ENCODE measurements at places on chromosomes 6 and 20.

DNA sequence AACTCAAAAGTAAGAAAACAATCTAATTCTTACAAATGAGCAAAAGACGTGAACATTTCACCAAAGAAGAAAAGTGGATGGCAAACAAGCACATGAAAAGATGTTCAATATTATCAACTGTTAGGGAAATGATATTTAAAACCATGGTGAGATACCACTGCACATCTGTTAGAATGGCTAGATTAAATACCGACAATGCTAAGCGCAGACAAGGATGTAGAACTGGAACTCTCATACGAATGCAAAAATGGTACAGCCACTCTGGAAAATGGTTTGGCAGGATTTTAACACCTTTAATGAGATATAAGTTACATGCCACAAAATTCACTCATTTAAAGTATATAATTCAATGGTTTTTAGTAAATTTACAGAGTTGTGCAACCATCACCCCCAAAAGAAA is 44.6 kb upstream of the NFATC2 start:
- no peak for DNase-seq

GRCh38 chr6:10373642-10374359 is 41.1 kb downstream of the TFAP2A start:
- DNase-seq: peak; percentile 56

DNA sequence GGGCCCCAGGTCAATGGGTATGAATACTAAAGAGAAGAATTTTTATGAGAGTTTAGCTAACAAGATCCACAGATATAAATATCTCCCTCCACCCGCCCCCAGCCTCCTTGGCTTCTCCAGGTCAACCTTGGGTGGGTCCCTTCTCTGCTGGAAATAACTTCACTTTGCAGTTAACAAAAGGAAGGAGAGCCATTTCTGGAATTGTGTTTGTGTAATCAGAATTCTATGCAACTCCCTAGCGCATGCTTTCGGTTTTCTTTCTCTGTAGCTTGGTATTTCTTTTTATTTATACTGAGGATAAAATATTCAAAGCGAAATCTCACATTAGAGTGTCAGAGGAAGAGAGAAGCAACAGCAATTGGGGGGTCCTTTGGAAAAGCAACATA is 27.1 kb downstream of the RIPOR2 start:
- DNase-seq: peak; percentile 50

- DNase-seq: no peak
Observed at GRCh38 chr6:524803-525202, 132.1 kb downstream of the HUS1B start.

- DNase-seq: no peak
Observed at GRCh38 chr6:140360651-140361050, 986.2 kb upstream of the CITED2 start.

DNA sequence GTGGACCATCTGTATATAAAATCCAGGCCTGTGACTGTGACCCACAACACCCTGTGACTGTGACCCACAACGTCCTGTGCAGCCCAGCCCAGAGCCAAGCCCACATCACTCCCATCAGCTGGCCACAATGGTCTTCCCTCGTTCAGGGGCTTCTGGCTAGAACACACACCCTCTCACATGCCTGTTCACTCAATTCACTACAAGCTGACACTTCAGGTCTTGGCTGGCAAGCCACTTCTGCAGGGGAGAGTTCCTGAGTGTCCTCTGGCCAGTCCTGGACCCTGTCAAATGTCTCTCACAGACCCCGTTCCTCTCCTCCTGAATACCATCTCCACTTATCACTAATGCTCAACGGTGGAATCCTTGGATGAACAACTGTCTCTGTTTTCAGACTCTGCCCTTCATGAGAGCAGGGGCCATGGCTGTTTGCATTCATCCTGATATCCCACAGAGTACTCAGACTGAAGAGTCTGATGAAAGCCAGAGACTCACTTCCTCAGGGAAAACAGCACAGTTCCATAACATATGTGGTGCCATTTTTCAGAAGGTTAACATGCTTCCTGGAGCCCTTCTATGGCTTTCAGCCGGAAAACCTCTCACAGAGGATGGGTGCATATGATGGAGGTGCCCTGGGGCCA is 56.0 kb downstream of the MYH7B start:
- DNase-seq: no peak

- DNase-seq: no peak
Observed at GRCh38 chr6:17446713-17447112, 53.3 kb downstream of the CAP2 start.

- DNase-seq: no peak
Observed at GRCh38 chr20:35027301-35027700, 65.3 kb downstream of the TRPC4AP start.

DNA sequence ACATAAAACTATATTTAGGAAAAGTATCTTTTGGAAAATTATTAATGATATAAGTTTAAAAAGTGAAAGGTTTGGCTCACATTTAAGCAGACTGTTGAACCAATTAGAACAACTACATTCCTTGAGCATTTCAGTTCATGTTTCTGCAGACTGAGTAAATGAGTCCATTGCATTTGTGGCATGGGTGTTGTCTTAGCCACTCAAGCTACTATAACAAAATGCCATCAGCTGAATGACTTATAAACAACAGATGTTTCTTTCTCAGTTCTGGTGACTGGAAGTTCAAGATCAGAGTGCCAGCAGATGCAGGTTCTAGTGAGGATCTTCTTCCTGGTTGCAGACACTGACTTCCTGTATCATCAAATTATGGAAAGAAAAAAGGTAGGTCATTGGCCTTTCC is 67.1 kb upstream of the SLC2A12 start:
- no peak for DNase-seq

GRCh38 chr20:51495921-51496545 is 46.5 kb downstream of the NFATC2 start:
- peak; percentile 61 for DNase-seq

DNA sequence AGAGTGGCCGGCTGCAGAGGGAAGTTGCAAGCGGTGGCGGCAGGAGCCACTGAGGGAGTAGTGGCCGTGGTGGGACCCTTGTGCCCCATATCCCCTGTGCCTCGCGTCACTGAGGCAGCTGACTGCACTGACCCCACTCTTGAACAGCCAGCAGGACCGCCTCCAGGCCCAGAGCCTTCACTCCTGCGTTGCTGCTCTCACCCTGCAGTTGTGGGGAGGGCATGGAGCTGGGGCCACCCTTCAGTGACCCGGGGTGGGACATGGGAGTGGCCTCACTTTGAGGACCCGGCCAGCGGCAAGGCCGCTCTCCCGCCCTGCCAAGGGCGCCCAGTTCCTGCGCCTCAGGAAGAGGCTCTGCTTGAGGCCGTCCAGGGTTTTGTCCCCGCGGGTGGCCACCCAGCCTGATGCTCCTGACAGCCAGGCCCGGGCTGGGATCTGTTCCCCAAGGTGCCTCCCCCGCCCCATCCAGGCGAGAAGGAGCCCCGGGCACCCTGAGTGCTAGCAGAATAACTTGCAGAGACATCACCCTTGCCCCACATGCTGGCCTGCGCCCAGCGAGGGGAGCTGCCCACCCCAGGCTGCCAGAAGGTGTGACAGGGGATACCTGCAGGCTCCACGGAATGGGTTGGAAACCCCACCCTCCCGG is 44.4 kb downstream of the HLA-DRA start:
- DNase-seq: no peak

DNA sequence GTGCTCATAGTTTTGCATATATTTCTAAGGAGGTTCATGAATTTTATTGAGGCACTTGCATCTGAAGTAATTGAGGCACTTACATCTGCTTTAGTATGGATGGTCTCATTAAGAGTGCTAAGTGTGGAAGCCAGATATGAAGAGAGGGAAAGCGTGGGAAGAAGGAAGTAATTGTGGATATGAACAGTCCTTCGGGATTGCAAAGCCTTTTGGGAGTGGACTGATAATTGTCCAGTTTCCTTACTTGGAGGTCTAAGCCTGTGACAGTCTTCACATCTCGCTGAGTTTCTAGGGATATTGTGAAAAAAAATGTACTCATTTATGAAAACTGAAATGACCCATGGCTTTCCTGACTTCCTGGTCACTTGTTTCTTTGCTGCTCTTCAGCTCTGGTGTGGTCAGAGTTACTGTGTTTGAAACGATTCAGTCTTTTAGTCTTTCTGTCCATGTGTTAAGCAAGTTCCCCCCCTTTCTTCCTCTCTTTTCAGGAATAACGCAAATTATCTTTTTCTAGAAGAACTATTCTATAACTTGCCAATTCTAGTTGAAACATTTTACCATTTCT is 137.3 kb downstream of the ZFAND3 start:
- no peak for DNase-seq

GRCh38 chr20:63352811-63353221 is 8.3 kb downstream of the CHRNA4 start:
- no peak for DNase-seq

GRCh38 chr6:53611342-53611741 is 54.2 kb downstream of the KLHL31 start:
- DNase-seq: no peak

Measured in AG20443 (cell line).